ENCODE measurements at places on chromosomes 7 and 10. TPM values are rescaled to one million over a fixed set of nuclear protein-coding genes. Genes with fewer than 3 reads are reported as not detected.

Gene IMMP2L
- total RNA-seq = 20.9 TPM

Gene PRRT4
- 0.18 TPM for total RNA-seq

Gene SPDYE6
- not detected for total RNA-seq

Gene ZNF117
- 2.9 TPM for total RNA-seq

Gene LRRC4
- not detected for total RNA-seq

Gene FGFBP3
- 3.6 TPM for total RNA-seq

Gene SPAM1
- total RNA-seq = not detected

Gene P4HA1
- total RNA-seq = 44.5 TPM

DNA sequence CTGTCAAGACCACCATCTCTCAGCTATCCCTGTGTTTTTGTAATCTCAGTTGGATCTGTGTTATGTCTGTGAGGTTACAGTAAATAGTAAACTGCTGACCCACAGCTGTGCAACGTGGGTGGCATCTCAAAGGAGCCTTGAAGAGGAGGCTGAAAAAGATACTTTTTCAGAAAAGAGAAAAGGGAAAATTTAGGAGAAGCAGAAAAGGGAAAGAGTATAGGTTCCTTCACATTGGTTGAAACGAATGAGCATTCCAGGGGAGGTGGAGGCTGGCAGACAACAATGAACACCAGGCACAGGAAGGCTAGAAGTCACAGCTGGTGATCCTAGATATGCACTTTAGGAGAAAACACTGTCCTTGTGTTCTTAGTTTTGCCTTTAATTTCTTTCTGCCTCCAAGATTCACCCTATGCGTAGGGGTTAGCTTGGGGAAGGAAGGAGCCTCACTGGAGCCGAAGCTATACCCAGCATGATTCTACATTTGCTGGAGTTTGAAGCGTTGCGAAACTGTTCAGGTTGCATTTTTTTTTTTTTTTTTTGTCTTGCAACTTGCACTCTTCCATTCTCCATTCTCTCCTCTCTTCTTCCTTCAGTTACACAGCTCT lies 18.3 kb downstream of the CPED1 start:
- H3K27ac ChIP-seq = no peak overlapping the region
- no peaks in the 10 kb centered on the region for H3K36me3 ChIP-seq
- H3K4me1 ChIP-seq = no peaks in the 10 kb centered on the region
- DNase-seq = no peak

GRCh38 chr10:50469288-50469687 lies 154.5 kb downstream of the SGMS1 start:
- H3K27ac ChIP-seq = no peak overlapping the region
- H3K36me3 ChIP-seq = peaks cover 9% of the 10 kb centered on the region
- peaks cover 56% of the 10 kb centered on the region for H3K4me1 ChIP-seq
- no peak overlapping the region for H3K4me3 ChIP-seq
- no peak for DNase-seq

DNA sequence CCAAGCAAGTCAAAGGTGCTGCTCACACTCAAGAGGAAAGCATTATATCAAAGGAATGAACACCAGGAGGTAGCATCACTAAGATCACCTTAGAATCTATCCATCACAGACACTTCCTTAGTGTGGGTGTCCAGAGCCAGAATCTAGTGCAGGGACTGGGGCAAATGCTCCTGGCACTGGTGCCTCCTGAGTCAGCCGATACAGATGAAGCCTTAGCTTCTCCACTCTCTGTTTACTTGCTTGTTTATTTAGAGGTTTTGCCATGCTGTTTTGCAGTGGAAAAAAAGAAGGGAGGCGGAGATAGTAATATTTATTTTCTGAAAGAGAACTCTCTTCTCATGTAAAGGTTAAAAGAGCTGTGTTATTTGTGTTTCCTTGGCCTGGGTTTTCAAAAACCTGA lies 303.1 kb downstream of the WDR11 start:
- H3K27ac ChIP-seq = no peak overlapping the region
- no peaks in the 10 kb centered on the region for H3K36me3 ChIP-seq
- H3K4me1 ChIP-seq = no peaks in the 10 kb centered on the region
- no peak overlapping the region for H3K4me3 ChIP-seq

DNA sequence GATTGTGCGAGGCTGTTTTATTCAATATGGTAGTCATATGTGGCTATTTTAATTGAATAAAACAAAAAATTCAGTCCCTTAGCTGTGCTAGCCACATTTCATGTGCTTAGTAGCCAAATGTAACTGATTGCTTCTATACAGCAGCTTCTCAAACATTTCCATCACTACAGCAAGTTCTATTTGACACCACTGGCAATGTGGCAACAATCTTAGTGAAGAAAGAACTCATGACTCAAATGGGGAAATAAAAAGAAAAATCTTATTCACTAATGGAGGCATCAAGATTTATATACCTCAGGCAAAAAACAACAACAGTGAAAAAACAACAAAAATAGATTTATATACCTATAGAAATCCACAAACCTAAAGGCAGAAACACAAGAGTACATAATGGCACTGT lies 17.9 kb downstream of the SEM1 start:
- no peak overlapping the region for H3K27ac ChIP-seq
- peaks cover 43% of the 10 kb centered on the region for H3K36me3 ChIP-seq
- no peaks in the 10 kb centered on the region for H3K27me3 ChIP-seq
- H3K4me3 ChIP-seq = no peak overlapping the region

GRCh38 chr7:87715545-87715944 lies 87.3 kb downstream of the RUNDC3B start:
- no peaks in the 10 kb centered on the region for H3K4me1 ChIP-seq
- no peak overlapping the region for H3K4me3 ChIP-seq
- peaks cover 13% of the 10 kb centered on the region for H3K27me3 ChIP-seq

DNA sequence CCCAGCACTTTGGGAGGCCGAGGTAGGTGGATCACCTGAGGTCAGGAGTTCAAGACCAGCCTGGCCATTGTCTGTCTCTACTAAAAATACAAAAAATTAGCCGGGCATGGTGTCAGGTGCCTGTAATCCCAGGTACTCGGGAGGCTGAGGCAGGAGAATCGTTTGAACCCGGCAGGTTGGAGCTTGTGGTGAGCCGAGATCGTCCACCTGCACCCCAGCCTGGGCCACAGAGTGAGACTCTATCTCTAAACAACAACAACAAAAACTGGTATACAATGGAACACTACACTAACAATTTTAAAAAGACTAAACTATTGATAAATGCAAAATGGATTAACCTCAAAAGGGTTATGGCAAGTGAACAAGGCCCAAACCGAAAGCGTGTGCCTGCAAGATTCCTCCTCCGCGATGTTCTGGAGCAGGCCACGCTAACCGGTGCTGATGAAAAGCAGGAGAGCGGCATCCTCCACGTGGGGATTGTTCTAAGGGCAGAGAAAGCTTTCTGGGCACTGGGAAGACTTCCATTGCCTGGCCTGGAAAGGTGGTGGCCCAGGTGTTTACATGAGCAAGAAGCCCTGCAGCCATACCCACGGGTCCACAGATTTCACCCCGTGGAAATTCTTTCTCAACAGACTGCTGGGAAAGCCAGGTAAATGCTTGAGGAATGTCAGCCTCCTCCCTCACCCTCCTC lies 53.8 kb downstream of the PDGFA start:
- H3K4me1 ChIP-seq = no peaks in the 10 kb centered on the region
- no peaks in the 10 kb centered on the region for H3K36me3 ChIP-seq
- no peak for DNase-seq
- H3K4me3 ChIP-seq = no peak overlapping the region

GRCh38 chr10:60257767-60258428 lies 131.8 kb downstream of the ANK3 start:
- H3K27ac ChIP-seq = no peak overlapping the region
- no peaks in the 10 kb centered on the region for H3K36me3 ChIP-seq
- H3K4me3 ChIP-seq = no peak overlapping the region

- peaks cover 16% of the 10 kb centered on the region for H3K4me1 ChIP-seq
- H3K4me3 ChIP-seq = no peak overlapping the region
- H3K27ac ChIP-seq = peak overlapping the region; percentile 62
- H3K36me3 ChIP-seq = no peaks in the 10 kb centered on the region
- DNase-seq = no peak
Measured at GRCh38 chr10:132420469-132420980, 23.5 kb downstream of the PWWP2B start.

DNA sequence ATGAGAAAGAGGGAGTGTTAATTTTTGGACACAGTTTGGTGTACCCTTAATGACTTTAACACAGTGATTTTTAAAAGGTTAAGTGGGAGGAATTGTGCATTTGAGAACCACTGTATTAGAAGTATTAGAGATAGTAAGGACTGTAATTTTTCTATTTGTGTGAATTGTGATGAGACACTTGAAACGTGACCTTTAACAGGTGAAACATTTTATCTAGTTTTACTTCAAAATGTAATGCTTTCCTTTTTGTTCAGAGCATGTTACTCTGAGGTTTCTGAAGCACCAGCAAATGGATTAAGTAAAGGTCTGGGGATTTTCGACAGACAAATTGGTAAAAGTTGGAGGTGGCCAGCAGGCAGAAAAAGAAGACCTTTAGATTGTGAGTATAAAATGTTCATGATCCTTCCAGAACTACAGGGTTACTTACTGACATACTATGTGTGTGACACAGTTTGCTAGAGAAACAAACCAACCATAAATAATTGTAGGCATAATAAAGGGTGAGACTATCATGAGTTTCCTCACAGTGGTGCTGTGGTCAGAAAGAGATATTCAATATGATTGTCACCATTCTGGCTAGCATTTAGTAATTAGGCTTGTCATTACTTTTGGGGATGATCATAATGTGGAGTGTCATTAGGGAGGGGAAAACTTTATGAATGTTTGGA lies 26.1 kb downstream of the LCOR start:
- no peak for DNase-seq
- peaks cover 49% of the 10 kb centered on the region for H3K4me1 ChIP-seq
- peak overlapping the region; percentile 27 for H3K4me3 ChIP-seq
- H3K36me3 ChIP-seq = peaks cover 45% of the 10 kb centered on the region

GRCh38 chr10:50917486-50917885 lies 32.1 kb upstream of the A1CF start:
- DNase-seq = no peak
- H3K27me3 ChIP-seq = peaks cover 5% of the 10 kb centered on the region
- H3K4me1 ChIP-seq = no peaks in the 10 kb centered on the region
- no peak overlapping the region for H3K4me3 ChIP-seq
- no peak overlapping the region for H3K27ac ChIP-seq

DNA sequence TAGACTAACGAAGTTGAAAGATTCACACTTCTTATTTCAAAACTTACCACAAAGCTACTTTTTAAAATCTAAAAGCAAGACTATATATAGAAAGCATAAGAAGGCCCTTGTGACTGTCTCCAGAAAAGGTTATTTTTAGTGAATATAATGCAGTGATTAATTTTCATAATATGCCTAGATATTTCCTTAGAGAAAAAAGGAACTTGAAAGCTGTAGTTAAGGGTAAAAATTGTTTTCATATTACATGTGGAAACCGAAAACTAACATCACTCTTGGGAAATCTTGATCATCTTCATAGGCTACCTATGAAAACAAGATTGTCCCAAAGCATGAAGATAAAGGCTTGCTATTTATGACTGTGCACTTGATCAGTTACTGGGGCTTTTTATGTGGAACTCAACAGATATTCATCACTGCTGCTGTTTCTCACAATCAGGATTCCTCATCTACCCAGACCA lies 223.2 kb downstream of the SH2D4B start:
- H3K27me3 ChIP-seq = peaks cover 26% of the 10 kb centered on the region
- DNase-seq = no peak
- no peak overlapping the region for H3K4me3 ChIP-seq
- no peaks in the 10 kb centered on the region for H3K36me3 ChIP-seq

DNA sequence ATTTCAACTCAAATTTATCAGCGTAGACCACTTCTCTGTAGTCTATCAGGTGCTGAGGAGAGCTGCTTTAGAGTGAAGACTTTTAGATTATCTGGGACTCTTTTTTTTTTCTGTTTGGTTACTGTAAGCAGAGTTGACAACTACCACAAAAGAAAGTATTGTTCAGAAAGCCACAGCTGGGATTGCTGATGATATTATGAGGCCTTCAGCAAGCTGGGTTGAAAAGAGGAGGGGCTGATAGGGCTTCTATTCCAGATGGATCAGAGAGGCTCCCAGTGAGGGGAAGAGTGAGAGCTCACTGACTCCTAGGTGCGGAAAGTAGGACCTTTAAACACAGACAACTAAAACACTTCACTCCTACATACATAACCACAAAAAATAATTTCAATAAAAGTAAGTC lies 188.5 kb upstream of the FERD3L start:
- no peak overlapping the region for H3K4me3 ChIP-seq
- DNase-seq = no peak
- H3K27me3 ChIP-seq = no peaks in the 10 kb centered on the region
- H3K36me3 ChIP-seq = no peaks in the 10 kb centered on the region
- no peaks in the 10 kb centered on the region for H3K4me1 ChIP-seq

- no peak overlapping the region for H3K4me3 ChIP-seq
- peaks cover 1% of the 10 kb centered on the region for H3K4me1 ChIP-seq
- H3K36me3 ChIP-seq = no peaks in the 10 kb centered on the region
- DNase-seq = no peak
Measured at GRCh38 chr7:94649450-94649849, 6.5 kb downstream of the SGCE start.

DNA sequence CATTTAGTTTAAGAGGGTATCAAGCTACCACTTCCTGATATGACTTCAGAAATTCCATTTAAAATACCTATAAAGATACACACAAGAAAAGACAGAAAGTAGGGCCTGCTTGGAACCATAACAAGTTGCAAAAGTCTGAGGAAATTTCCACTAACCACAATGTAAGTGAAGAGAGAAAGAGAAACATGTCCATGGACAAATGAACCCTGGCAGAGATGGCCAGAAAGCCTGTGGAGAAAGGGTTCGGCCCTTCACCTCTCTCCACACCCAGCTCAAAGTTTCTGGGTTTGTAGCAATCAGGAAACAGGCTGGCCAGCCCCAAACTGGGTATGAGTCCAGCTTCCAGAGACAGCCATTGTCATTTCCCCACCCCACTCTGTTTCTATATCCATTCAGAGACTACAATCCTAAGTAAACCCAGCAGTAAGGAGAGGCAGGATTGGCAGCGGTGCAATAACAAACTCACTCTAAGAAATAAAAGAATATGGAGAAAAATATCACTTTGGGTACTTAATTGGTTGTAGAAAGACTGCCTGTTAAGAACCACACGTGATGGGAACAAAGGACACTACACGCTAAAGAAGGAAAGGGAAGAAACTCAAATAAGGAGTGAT lies 71.1 kb downstream of the STK17A start:
- peak overlapping the region; percentile 14 for H3K4me3 ChIP-seq
- H3K4me1 ChIP-seq = peaks cover 77% of the 10 kb centered on the region
- no peaks in the 10 kb centered on the region for H3K27me3 ChIP-seq
- H3K27ac ChIP-seq = peak overlapping the region; percentile 74
- H3K36me3 ChIP-seq = peaks cover 65% of the 10 kb centered on the region
- no peak for DNase-seq

All from activated naive CD8-positive, alpha-beta T cell treated with anti-CD3 and anti-CD28 coated beads for 36 hours (primary cell).